HepG2 (cell line): ENCODE measurements at places on chromosomes 4 and X. TPM values are rescaled to one million over a fixed set of nuclear protein-coding genes. Genes with fewer than 3 reads are reported as not detected.

DNA sequence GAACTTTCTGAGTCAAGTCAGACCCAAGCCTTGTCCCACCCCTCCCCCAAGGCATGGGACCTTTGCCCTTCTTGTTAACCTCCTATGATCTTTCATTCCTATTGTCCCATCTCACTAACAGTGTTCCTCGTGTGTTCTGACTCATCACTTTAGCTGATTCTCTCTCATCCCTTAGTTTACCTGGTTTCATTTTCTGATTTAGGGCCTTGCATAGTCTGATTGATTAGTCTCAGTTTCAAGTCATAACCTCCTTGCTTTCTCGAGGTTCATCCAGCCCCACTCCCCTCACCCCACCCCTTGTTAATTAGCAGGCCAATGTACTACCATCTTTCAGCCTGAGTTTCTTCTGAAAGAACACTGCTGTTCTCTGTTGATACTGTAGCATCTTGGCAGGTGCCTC is 517.4 kb downstream of the RPA4 start:
- peak; percentile 1 for DNase-seq
- no peaks in the 10 kb centered on the region for H3K27me3 ChIP-seq
- H3K36me3 ChIP-seq, result no peaks in the 10 kb centered on the region
- H3K27ac ChIP-seq, result no peak overlapping the region

- no peak for DNase-seq
- no peaks in the 10 kb centered on the region for H3K4me1 ChIP-seq
- H3K36me3 ChIP-seq, result no peaks in the 10 kb centered on the region
- no peak within 1 kb of the TSS for H3K27ac ChIP-seq
These were observed at the start of gene SLITRK4 for GRCh38 chrX:143635915-143636314. Gene SLITRK4, minus strand, starts transcription at chrX:143636101. Its CDS starts 4,993 bp downstream, at chrX:143631108.

GRCh38 chr4:151879705-151880445 is 119.1 kb upstream of the GATB start:
- DNase-seq, result no peak
- H3K4me1 ChIP-seq, result no peaks in the 10 kb centered on the region
- H3K27ac ChIP-seq, result no peak overlapping the region
- H3K36me3 ChIP-seq, result no peaks in the 10 kb centered on the region
- no peak overlapping the region for H3K4me3 ChIP-seq
- peaks cover 1% of the 10 kb centered on the region; the same call in 1 of the 2 replicates for H3K27me3 ChIP-seq

DNA sequence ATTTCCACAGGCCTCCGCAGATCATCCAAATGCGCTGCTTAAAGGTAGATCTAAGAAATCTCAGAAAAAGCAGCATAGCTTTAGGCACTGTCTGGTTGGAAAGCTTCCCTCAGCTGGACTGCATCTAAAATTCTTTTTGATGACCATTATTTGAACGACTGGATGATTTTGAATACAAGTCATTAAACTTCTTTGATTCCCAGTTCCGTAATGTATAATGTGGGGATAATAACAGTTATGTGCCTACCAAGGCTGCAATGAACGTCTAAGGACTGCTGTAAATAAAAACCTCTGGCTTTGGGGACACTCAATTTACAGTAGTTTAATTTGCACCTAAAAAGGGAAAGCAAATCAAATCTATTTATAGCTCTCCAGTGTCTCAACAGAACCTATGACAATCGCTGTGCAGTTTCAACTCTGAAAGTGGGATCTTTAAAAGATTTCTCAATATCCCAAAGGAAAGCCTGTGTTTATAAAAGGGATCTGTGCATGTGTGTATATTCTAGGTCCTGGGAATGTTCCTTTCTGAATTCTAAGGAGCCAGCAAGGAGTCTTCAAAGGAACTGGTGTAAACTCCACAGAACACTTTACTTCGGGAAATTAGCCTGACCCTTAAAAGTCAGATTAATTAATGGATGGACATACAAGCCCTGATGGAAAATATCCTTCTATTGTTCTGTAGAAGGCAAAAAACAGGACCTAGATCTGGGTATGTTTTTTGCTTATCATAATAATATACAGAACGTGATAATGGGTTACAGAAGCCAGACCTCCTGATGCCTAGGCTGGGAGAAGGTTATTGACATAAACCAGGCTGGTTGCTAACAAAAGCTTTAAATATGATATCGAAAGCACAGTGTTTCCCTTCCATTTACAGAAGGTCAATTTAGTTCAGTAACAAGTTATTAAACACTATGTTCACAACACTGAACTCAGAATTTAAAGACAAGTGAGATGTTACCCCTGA is 53.4 kb downstream of the AFAP1 start:
- peaks cover 23% of the 10 kb centered on the region for H3K4me1 ChIP-seq
- H3K36me3 ChIP-seq, result no peaks in the 10 kb centered on the region
- H3K4me3 ChIP-seq, result no peak overlapping the region
- no peak for DNase-seq
- H3K27ac ChIP-seq, result no peak overlapping the region
- no peaks in the 10 kb centered on the region for H3K27me3 ChIP-seq

GRCh38 chrX:110228453-110228852 is 89.4 kb downstream of the AMMECR1 start:
- no peak overlapping the region for H3K4me3 ChIP-seq
- no peaks in the 10 kb centered on the region for H3K4me1 ChIP-seq
- no peaks in the 10 kb centered on the region for H3K27me3 ChIP-seq
- no peaks in the 10 kb centered on the region for H3K36me3 ChIP-seq

- H3K27ac ChIP-seq, result no peak overlapping the region
- H3K27me3 ChIP-seq, result no peaks in the 10 kb centered on the region
- H3K4me1 ChIP-seq, result no peaks in the 10 kb centered on the region
- no peak for DNase-seq
- no peak overlapping the region for H3K4me3 ChIP-seq
These were observed 232.0 kb downstream of the ARHGAP10 start for GRCh38 chr4:147963839-147964238.

DNA sequence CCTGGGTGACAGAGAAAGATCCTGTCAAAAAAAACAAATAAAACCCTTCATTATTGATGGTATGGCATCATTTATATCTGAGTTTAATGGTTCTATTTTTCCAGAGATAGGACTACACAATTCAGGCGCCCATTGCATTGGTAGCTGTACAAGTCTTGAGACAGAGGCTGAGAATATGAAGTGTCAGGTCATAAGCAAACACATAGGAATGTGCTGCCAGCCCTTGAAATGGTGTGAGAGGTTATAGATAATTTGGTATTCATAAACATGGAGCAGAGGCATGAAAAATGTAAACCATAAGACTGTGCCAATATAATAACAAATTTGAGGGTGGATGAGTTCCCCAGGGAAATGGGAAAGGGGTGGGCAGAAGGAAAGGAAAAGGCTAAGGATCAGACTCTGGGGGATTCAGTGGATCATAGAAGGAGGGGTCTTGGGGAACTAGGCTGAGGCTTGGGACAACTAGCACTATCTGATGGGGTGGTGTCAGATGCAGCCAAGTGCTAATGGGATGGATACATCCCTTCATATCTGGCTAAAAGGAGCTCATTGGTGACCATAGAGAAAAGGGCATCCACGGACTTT is 50.8 kb downstream of the MAOA start:
- no peak for DNase-seq
- no peak overlapping the region for H3K27ac ChIP-seq

DNA sequence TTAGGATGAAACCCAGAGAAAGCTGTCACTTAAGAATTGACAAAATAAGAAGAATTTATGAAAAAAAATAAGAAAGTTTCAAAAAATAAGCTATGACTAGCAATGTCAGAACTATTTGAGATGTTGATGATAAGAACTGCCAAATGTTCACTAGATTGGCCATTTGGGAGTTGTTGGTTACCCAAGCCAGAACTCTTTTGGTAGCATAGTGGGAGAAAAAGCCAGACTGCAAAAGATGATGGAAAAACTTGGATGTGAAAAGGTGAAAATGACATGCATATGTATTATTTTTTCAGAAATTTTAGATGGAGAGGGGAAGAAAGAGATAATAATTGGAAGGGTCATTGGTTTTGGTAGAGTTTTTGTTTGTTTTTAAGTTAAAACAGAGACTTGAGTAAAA is 397.2 kb upstream of the ATOH1 start:
- H3K27me3 ChIP-seq, result no peaks in the 10 kb centered on the region
- H3K36me3 ChIP-seq, result no peaks in the 10 kb centered on the region
- H3K27ac ChIP-seq, result no peak overlapping the region
- no peaks in the 10 kb centered on the region for H3K4me1 ChIP-seq
- no peak overlapping the region for H3K4me3 ChIP-seq

GRCh38 chrX:10989386-10989785 is 121.7 kb upstream of the HCCS start:
- peaks cover 31% of the 10 kb centered on the region for H3K4me1 ChIP-seq
- no peak for DNase-seq
- H3K27me3 ChIP-seq, result no peaks in the 10 kb centered on the region
- H3K36me3 ChIP-seq, result no peaks in the 10 kb centered on the region
- H3K4me3 ChIP-seq, result no peak overlapping the region

DNA sequence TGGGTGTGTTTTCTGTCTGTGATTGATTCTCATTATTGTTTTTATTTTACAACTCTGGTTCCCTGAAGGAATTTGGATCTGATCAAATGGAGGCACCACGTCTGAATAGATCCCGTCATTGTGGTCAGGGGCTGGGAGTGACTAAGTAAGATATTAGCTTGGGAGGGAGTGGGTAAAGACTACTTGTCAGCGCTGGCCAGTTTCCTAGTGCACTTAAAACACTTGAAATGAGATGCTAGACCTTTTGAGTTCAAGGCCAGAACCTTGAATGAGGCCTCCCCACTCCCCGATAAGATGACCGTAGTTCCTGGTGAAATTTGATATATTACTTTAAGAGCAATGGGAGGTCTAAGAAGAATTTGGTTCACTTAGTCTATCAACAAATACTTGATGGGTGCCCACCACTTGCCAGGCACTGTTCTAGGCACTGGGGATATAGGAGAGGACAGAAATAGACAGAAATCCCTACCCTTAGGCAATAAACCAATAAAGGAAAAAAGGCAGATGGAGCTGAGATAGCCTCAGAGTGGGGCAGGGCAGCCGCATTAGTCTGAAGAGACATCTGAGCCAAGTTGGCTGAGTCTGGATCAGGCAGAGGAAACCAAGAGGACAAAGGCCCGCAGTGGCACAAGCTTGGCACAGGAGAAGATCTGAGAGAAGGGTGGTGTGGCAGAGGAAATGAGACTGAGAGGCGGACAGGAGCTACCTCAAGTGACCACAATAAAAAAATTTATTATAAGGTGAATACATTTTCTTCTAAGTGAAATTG is 11.8 kb downstream of the FAM184B start:
- no peak for DNase-seq
- H3K4me3 ChIP-seq, result no peak overlapping the region
- peaks cover 12% of the 10 kb centered on the region; the same call in 1 of the 2 replicates for H3K4me1 ChIP-seq
- H3K36me3 ChIP-seq, result no peaks in the 10 kb centered on the region
- no peak overlapping the region for H3K27ac ChIP-seq

DNA sequence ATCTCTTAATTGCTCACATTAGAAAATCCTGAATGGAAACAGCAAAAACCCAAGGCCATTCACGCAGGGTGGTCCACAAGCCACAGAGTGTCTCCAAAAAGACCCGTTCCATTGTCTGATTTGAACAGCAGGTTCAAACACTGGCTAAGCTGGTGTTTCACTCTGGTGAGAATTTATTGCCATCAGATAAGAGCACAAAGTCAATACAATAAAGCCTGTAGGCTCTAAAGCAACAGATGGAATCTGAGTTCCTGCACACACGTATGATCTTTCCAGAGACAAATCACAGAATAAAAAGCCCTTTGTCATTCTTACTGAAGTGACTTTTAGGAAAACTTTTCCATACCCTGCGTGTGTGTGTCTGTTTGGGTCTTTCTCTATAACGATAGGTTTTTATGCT is 5.1 kb upstream of the SFRP2 start:
- H3K27ac ChIP-seq, result no peak overlapping the region
- no peak for DNase-seq
- H3K27me3 ChIP-seq, result no peaks in the 10 kb centered on the region; the same call in none of the 2 replicates
- H3K4me3 ChIP-seq, result no peak overlapping the region
- no peaks in the 10 kb centered on the region for H3K36me3 ChIP-seq
- no peaks in the 10 kb centered on the region for H3K4me1 ChIP-seq

GRCh38 chr4:83013902-83014301 is 3.3 kb upstream of the LIN54 start:
- no peak for DNase-seq
- no peaks in the 10 kb centered on the region for H3K36me3 ChIP-seq
- peak overlapping the region; percentile 93 for H3K27ac ChIP-seq
- H3K4me3 ChIP-seq, result peak overlapping the region; percentile 73; the same call in 1 of the 2 replicates

The IL2RG gene
- total RNA-seq, result not detected in 2 replicates

The RPS6KA6 gene
- not detected in 2 replicates for total RNA-seq

The GNRHR gene
- total RNA-seq, result not detected in 2 replicates

The BMPR1B gene
- 0.07 TPM in 1 of 2 replicates, not detected in the other for total RNA-seq
